ENCODE measurements at places on chromosomes 3 and 15.

DNA sequence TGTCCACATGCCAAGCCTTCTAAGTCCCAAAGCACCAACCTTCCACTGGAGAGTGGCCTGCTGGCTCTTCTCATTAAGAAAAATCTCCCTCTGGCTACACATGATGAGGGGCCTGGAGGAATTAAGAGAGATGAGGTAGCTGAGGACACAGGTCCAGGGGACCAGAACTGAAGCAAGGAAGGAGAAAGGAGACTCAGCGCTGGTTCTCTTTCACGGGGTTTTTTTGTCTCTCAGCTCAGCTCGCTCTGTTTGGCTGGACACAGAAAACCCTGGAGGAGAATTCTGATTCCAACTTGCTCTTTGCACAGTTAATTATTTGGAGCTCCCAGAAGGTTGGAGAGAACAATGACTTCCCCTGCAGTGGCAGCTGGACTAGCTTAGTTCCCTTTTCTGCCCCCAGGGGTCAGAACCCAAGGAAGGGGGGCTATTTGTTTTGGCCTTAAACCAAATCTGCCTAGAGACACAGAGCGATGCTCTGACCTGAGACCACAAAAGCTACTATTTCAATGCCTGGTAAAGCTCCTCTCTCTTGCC lies 507.6 kb downstream of the FHIT start:
- no peaks in the 10 kb centered on the region for H3K36me3 ChIP-seq
- no peaks in the 10 kb centered on the region for H3K4me1 ChIP-seq
- no peak overlapping the region for H3K4me3 ChIP-seq
- DNase-seq: no peak
- H3K27me3 ChIP-seq: no peaks in the 10 kb centered on the region

- H3K4me1 ChIP-seq: peaks cover 3% of the 10 kb centered on the region
- H3K27me3 ChIP-seq: no peaks in the 10 kb centered on the region
- peaks cover 31% of the 10 kb centered on the region for H3K36me3 ChIP-seq
- peak overlapping the region; percentile 55 for H3K27ac ChIP-seq
- DNase-seq: no peak
Measured at GRCh38 chr3:47443611-47443995, 32.1 kb downstream of the SCAP start.

GRCh38 chr3:164486150-164486549 lies 592.1 kb downstream of the SI start:
- H3K4me1 ChIP-seq: no peaks in the 10 kb centered on the region
- no peak overlapping the region for H3K4me3 ChIP-seq
- no peak overlapping the region for H3K27ac ChIP-seq
- no peak for DNase-seq
- H3K27me3 ChIP-seq: no peaks in the 10 kb centered on the region
- no peaks in the 10 kb centered on the region for H3K36me3 ChIP-seq

DNA sequence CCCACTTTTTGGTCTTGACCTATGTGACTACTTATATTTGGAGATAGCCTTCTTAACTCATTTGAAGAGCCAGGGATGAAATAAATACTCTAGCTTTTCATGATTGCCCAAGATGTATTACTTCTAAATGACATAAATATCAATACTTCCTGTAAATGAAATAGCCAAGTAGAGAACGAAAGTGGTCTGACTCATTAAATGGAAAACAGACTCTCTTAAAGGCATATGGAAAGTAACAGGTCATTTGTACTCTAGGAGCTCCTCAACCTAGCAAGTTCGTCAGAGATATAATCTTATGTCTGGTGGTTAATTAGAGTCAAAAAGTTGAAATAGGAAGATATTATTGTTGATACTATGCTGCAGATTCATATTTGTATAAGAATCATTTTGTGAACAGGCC lies 1105.4 kb downstream of the TUSC7 start:
- DNase-seq: no peak
- no peak overlapping the region for H3K4me3 ChIP-seq
- no peak overlapping the region for H3K27ac ChIP-seq
- H3K4me1 ChIP-seq: no peaks in the 10 kb centered on the region
- no peaks in the 10 kb centered on the region for H3K36me3 ChIP-seq

- no peaks in the 10 kb centered on the region for H3K36me3 ChIP-seq
- H3K27me3 ChIP-seq: no peaks in the 10 kb centered on the region
- H3K27ac ChIP-seq: peak overlapping the region; percentile 54
- no peak for DNase-seq
Measured at GRCh38 chr15:90414408-90415028, 26.5 kb downstream of the IQGAP1 start.

DNA sequence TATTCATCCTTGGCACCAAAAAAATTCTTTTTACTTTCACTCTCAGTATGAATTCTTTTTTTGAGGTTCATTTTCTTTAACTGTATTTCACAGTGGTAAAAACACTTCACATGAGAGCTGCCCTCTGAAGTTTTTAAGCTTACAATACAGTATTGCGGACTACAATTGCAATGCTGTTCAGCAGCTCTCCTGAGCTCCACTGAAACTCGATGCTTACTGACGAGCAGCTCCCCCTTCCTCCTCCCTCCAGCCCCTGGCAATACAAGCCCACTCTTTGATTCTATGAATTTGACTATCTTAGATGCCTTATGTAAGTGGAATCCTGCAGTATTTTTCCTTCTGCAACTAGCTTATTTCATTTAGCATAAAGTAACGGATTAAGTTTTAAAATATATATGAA lies 183.4 kb downstream of the ADAMTS17 start:
- no peak overlapping the region for H3K4me3 ChIP-seq
- H3K4me1 ChIP-seq: peaks cover 9% of the 10 kb centered on the region
- H3K27ac ChIP-seq: no peak overlapping the region
- H3K36me3 ChIP-seq: no peaks in the 10 kb centered on the region
- no peak for DNase-seq
- no peaks in the 10 kb centered on the region for H3K27me3 ChIP-seq

DNA sequence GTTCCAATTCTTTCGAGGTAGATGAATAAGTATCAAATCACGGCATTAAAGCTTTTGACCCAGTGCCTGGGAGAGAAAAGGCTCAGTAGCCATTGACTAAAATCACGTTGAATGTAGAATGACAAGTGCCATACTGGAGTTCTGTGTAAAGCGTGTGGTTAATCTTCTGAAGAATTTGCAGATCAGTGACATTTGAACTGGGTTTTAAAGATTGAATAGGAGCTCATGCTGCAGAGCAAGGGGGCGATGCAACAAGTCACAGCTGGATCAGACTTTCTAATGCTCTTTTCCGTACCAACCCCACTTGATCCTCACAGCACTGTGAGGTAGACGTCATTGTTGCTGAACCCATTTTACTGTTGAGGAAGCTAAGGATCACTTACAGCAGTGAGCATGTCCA lies 49.5 kb upstream of the TPM1 start:
- DNase-seq: no peak
- no peak overlapping the region for H3K27ac ChIP-seq
- peaks cover 24% of the 10 kb centered on the region for H3K4me1 ChIP-seq
- H3K4me3 ChIP-seq: no peak overlapping the region

GRCh38 chr15:64870353-64870752 lies 28.6 kb downstream of the PLEKHO2 start:
- H3K27me3 ChIP-seq: no peaks in the 10 kb centered on the region
- H3K36me3 ChIP-seq: peaks cover 12% of the 10 kb centered on the region
- no peak overlapping the region for H3K27ac ChIP-seq
- no peak overlapping the region for H3K4me3 ChIP-seq
- no peak for DNase-seq
- no peaks in the 10 kb centered on the region for H3K4me1 ChIP-seq

DNA sequence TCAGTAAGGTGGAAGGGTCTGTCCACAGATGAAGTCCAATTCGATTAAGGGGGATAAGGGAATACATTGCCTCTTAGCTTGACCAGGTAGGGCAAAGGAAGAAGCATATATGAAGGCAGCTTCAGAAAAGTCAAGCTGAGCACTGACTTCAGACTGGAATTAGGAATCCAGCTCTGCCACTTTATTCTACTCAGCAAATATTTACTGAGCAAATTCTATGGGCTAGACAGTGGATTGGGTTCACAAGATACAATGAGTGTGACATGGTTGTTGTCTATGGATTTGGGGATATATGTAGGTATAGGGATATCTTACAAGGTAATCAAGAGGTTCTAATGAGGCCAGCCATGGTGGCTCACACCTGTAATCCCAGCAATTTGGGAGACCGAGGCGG lies 526 bp downstream of the ADIPOQ start:
- DNase-seq: no peak
- H3K4me3 ChIP-seq: no peak overlapping the region
- H3K4me1 ChIP-seq: peaks cover 8% of the 10 kb centered on the region
- H3K27me3 ChIP-seq: no peaks in the 10 kb centered on the region
- no peak overlapping the region for H3K27ac ChIP-seq

DNA sequence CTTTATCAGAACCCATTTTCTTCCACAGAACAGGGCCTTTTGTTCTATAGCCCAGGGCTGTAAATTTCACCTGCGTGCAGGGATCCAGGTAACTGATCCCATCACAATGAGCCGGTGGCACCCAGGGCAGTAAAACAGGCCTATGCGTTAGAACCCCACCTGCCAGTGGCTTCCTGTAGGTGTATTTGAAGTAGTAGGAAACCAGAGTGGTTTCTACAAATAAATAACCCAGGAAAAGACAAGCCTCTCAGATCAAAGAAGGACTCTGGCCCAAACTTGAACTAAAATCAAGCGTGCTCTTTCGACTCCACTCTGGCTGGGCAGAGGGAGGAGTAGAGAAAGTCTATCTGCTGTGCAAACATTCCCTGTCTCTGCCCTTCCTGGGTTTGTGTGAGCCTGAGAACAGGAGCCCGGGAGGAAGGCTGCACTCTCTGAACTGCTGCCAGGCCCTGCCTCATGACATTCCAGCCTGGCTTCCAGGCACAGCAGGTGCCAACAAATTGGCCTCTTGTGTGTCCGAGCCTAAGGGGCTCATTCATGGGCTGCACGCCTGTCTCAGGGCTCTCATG lies 77.7 kb downstream of the CEMIP start:
- H3K27ac ChIP-seq: no peak overlapping the region
- H3K4me3 ChIP-seq: no peak overlapping the region
- H3K4me1 ChIP-seq: no peaks in the 10 kb centered on the region
- no peaks in the 10 kb centered on the region for H3K27me3 ChIP-seq

DNA sequence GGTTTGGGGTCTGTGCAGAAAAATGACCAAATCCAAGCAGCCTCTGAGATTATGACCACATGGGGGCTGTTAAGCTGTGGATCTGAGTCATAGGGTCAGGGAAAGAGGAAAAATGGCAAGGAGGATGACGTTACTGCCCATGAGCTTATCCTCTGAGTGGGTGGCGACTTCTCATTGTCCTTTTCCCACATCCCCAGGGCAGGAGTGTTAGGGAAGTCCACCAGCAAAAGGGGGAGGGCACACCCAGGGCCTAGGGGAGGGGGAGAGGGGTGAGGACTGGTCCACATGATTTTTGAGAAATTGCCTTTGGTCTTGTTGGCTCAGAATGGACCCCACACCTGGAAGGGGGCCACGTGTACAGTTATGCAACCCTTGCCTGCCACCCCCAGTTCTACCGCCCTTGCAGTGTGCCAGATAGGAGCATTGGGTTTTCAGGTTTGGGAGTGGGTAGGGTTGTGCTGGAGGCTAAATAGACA lies 2.6 kb downstream of the CD276 start:
- H3K4me1 ChIP-seq: peaks cover 77% of the 10 kb centered on the region
- no peak overlapping the region for H3K4me3 ChIP-seq
- no peaks in the 10 kb centered on the region for H3K27me3 ChIP-seq
- H3K27ac ChIP-seq: peak overlapping the region; percentile 79
- no peaks in the 10 kb centered on the region for H3K36me3 ChIP-seq

All from tibial artery (tissue), 4 donors.